ENCODE measurements at places on chromosomes 6 and 20.

DNA sequence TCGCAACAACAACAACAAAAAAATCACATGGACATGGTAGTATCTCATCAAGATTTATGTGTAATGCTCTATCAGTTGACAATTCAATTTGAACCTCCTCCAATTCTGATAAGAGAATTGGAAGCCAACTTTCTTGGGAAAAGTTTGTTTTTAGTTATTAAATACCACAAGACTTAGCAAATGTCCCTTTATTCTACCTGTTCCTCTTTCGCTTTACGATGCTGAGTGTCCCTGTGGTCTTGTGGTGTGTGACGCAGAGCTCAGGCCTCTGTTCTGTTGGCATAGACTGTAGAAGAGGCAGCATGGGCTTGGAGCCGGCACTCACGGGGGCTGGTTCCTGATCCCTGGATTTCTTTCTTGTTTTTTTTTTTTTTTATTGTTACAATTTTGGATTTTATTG is 76.7 kb downstream of the PSMB1 start:
- no peak for DNase-seq
- H3K36me3 ChIP-seq: no peaks in the 10 kb centered on the region
- H3K4me3 ChIP-seq: no peak overlapping the region
- H3K27me3 ChIP-seq: peaks cover 14% of the 10 kb centered on the region
- H3K4me1 ChIP-seq: peaks cover 2% of the 10 kb centered on the region

DNA sequence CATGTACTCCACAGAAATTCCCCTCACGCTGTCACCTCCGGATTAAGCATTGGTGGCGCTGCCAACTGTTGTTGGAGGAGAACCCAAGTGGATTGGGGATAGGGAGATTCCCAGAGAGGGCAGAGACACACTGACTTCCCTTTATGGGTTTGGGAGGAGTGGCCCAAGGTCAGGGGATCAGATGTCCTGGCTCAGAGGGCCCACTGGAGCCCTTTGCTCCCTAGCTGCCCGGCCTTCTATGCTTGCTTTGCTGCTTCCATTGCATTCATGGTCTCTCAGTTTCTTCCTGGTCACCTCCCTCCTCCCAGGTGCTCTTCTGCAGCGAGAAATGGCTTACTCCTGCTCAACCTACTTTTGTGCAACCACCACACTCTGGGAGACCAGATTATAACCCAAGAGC is 14.3 kb downstream of the CUL9 start:
- H3K27me3 ChIP-seq: no peaks in the 10 kb centered on the region
- peaks cover 2% of the 10 kb centered on the region for H3K4me1 ChIP-seq
- H3K27ac ChIP-seq: no peak overlapping the region
- peaks cover 33% of the 10 kb centered on the region for H3K36me3 ChIP-seq

GRCh38 chr6:36862164-36862847 is 12.3 kb downstream of the PPIL1 start:
- no peak overlapping the region for H3K4me3 ChIP-seq
- H3K27me3 ChIP-seq: no peaks in the 10 kb centered on the region
- no peak for DNase-seq
- peaks cover 34% of the 10 kb centered on the region for H3K36me3 ChIP-seq

- peaks cover 2% of the 10 kb centered on the region for H3K36me3 ChIP-seq
- H3K4me1 ChIP-seq: peaks cover 7% of the 10 kb centered on the region
- H3K4me3 ChIP-seq: no peak overlapping the region
- no peak overlapping the region for H3K27ac ChIP-seq
Observed at GRCh38 chr6:26230351-26230750, 134.6 kb upstream of the BTN3A2 start.

DNA sequence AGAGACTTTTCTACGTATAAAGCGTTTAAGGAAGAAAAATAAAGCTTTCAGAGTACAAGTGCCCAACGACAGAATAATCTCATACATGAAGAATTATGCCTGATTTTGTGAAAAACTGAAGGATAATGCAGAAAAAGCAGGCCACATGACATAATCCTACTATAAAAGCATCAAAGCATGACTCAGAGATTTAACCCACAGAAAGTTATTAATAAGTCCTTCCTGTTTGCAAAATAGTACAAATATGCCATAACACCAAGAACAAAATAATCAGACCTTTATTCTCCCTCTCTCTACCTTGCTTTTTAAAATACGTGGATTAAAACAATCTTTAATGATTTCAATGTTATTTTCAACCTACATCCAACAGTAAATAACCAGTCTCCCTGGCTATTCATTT is 118.6 kb upstream of the BCLAF1 start:
- no peak overlapping the region for H3K4me3 ChIP-seq
- no peak overlapping the region for H3K27ac ChIP-seq
- H3K36me3 ChIP-seq: no peaks in the 10 kb centered on the region
- DNase-seq: no peak
- H3K4me1 ChIP-seq: peaks cover 8% of the 10 kb centered on the region

DNA sequence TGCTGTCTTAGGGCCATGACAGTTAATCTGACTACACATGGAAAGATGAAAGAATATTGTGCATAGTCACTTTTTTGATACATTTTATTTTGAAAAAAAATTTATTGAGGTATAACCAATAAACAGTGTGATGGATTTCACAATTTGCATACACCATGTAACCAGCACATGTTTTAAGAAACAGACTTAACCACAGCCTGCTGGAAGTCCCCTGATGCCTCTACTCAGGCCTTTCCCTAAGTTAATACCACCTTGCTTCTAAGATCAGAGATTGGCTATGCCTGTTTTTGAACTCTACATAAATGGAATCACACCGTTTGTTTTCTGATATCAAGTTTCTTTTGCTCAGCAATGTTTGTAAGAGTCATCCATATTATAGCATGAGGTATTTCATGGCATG is 136.3 kb downstream of the CFAP61 start:
- H3K4me3 ChIP-seq: no peak overlapping the region
- no peaks in the 10 kb centered on the region for H3K4me1 ChIP-seq
- no peak for DNase-seq
- H3K27me3 ChIP-seq: peaks cover 3% of the 10 kb centered on the region
